ENCODE measurements at places on chromosomes 1 and 21.

GRCh38 chr1:152112101-152112884, 3.0 kb downstream of the TCHH start:
- no peak for DNase-seq

DNA sequence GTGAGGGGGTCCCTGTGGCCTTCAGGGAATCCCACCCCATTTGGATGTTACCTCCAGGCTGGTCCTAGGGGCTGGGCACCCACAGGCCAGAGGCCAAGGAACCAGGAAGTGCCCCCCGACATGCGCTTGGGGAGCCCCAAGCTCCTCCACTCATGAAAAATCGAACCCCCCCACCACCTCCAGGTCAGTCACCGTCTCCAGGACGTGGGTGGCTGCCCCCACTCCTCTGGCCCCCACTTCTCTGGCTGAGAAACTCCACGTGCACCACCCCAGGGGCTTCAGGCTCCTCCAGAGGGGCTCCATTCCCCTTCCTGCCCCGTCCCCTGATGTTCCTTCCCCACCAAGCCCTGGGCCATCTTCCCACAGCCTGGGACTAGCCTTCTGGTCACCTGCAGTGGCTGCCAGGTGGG, 30.5 kb upstream of the POFUT2 start:
- no peak for DNase-seq

DNA sequence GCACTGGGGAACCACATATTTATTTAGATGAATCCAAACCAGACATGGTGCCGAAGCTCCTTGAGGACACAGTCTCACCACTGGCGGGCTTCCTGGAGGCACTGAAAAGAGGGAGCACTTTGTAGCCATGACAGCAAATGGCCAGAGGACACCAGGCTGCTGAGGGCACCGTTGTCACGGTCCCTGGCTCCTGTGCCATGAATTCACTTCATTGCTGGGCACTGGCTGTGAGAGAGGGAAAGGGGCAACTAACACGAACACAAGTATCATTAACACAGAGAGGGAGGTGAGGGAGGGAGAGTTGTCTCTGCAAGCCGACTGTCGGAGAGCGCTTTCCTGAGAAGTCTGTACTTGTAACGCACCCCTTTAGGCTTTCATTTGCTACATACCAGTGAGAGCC, 9.4 kb upstream of the PSRC1 start:
- no peak for DNase-seq

GRCh38 chr1:172537827-172538391, 5.0 kb downstream of the SUCO start:
- no peak for DNase-seq

- DNase-seq = no peak
Observed at GRCh38 chr1:167137332-167137781, 43.5 kb downstream of the STYXL2 start.
